GM23338 (cell line): ENCODE measurements at places on chromosomes 7 and 10. TPM values are rescaled to one million over a fixed set of nuclear protein-coding genes. Genes with fewer than 3 reads are reported as not detected.

GRCh38 chr7:155665957-155666287 lies 21.5 kb downstream of the RBM33 start:
- DNase-seq: no peak

GRCh38 chr10:34504534-34504933 lies 310.6 kb downstream of the PARD3 start:
- DNase-seq: no peak

DNA sequence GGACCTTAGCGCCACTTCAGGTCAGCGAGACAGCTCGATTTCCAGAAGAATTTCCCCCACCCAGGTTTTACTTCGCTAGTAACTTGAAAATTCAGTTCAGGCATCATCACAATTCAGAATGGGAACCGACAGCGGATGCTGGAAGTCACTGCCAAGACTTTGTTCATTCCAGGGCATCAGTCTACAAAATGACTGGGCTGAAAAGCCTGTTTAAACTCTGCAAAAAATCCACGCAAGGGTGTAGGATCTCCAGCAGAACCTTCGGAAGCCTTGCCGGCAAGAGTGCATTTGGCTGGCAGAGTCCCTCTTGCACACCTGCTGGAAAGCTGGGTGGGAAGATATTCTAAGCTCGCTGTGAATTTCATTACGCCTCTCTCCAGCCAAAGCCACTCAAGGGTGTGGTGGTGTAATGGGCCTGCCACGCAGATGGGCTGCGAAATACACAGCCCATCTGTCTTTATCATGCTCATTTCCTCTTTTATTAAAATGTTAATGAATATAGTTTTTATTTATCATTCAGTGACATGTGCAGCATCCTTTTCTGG lies 672.0 kb upstream of the FOXK1 start:
- DNase-seq: no peak

DNA sequence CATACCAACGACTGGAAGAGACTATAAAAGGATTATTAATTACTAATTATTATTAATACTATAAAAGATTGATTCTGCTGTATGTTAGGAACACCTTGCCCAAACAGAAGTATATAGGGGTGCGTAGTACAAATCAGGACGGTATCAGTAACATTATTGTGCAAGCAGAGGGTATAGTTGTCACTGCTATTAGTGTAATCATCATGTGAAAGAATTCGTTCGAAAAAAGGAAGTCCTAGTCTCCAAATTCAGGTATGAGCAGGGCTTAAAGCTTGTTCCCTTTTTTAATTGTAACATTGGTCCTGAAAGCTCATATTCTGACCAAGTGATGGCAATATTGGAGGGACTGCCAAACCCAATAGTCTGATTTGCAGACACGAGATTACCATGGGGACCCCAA lies 81.8 kb downstream of the THSD7A start:
- no peak for DNase-seq

The ASB4 gene
- not detected in 2 replicates for total RNA-seq

The GPER1 gene
- total RNA-seq: 2.8 TPM in 1 of 2 replicates, not detected in the other

The CHST15 gene
- 10.9 and 11.2 TPM in 2 replicates for total RNA-seq

The SPOCK2 gene
- total RNA-seq: 2.6 and 3.6 TPM in 2 replicates
